HCEC 1CT (cell line): ENCODE measurements at places on chromosomes 16 and 17.
A peak's percentile ranks its signal among the peaks of the same experiment; 100 is the strongest.

DNA sequence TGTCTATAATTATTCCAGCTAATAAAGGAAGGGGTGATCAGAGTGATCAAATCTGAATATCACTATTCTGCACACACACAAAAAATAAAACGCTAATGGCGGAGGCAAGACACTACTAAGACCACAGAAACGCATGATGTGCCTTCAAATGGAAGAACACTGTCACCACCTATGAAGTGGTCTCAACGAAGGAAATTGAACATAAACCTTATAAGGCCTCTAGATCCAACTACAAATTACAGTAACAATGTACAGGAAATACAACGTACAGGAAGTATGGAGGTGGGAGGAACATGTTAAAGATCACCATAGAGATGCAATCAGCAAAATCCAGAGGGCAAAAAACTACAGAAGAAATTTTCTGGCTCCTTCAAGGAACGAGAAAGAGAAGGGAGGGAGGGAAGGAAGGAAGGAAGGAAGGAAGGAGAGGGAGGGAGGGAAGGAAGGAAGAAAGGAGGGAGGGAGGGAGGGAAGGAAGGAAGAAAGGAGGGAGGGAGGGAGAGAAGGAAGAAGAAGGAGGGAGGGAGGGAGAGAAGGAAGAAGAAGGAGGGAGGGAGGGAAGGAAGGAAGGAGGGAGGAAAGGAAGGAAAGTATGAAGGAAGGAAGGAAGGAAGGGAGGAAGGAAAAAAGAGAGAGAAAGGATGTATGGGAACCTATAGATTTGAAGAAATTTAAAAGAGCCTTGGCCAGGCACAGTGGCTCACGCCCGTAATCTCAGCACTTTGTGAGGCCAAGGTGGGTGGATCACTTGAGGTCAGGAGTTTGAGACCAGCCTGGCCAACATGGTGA lies 3.1 kb upstream of the SGCA start:
- DNase-seq: no peak

- DNase-seq: no peak
These were observed 822 bp downstream of the IGF2BP1 start for GRCh38 chr17:48997827-48998586.

- no peak for DNase-seq
These were observed at the start of gene ENO3 for GRCh38 chr17:4950746-4951204. ENO3 (plus strand) TSS chr17:4951119; CDS start chr17:4951830, 711 bp downstream.

- no peak for DNase-seq
These were observed 1.0 kb downstream of the TMEM114 start for GRCh38 chr16:8589057-8589899.

DNA sequence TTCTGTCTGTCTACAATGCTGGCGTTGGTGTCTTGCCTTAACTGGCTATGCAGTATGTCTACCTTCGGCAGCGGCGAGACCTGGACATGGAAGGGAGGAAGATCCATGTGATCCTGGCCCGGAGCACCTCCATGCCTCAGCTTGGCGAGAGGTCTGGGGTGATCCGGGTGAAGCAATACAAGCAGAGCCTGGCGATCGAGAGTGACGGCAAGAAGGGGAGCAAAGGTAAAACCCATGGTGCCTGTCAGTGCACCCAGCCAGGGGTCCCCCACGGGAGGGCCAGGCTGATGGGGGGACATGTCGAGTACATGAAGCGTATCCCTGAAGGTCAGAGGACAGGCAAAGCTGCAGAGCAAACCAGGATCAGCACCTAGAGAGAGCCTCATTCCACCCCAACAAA lies 22.8 kb downstream of the PCTP start:
- DNase-seq: no peak

DNA sequence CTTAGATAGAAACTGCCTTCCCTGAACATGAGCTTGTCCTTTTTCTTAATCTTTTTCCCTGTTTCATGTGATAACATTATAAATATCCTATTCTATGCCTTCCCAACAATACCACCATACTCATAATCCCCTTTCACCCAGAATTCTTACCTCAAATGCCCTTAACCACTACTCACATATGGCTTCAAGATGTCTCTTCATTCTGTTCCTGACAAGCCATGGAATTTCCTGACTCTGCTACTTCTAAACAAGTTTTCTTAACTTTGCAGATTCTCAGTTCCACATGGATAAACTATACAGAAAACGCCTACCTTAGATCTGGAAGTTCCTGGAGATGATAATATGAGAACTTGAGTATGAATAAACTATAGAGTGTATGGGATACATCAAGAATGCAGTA lies 1217.8 kb downstream of the CDH8 start:
- no peak for DNase-seq

DNA sequence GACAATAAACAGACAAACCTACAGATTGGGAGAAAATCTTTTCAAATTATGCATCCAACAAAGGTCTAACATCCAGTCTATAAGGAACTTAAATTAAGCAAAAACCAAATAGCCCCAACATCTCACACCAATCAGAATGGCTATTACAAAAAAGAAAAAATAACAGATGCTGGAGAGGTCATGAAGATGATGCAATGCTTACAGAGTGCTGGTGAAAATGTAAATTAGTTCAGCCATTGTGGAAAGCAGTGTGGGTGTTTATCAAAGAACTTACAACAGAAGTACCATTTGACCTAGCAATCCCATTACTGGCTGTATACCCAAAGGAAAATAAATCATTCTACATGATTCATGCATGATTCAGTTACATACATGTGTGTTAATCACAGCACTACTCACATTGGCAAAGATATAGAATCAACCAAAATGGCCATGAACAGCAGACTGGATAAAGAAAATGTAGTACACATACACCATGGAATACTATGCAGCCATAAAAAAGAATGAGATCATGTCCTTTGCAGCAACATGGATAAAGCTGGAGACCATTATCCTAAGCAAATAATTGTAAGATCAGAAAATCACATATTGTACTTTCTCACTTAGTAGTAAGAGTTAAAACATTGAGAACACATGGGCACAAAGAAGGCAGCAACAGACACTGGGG lies 223.9 kb upstream of the WSB1 start:
- no peak for DNase-seq

DNA sequence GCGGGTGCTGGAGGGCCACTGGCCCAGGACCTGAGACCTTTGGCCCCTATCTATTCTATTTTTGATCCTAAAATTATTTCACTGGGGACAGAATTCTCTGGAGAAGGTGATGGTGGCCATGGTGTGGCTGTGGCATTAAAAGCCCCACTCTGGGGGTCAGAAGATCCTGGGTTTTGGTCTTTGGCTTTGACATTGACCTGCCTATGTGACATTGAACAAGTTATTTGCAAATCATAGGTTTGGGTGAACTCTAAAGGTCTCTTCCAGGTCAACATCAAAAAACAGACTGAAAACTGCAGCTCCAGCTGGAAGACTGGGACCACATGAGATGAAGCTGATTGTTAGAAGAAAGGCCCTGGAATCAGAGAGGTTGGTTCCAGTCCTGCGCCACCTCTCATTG lies 2.3 kb upstream of the CDH1 start:
- DNase-seq: no peak

- peak; percentile 95 for DNase-seq
These were observed 56.4 kb downstream of the VMP1 start for GRCh38 chr17:59763861-59764260.

DNA sequence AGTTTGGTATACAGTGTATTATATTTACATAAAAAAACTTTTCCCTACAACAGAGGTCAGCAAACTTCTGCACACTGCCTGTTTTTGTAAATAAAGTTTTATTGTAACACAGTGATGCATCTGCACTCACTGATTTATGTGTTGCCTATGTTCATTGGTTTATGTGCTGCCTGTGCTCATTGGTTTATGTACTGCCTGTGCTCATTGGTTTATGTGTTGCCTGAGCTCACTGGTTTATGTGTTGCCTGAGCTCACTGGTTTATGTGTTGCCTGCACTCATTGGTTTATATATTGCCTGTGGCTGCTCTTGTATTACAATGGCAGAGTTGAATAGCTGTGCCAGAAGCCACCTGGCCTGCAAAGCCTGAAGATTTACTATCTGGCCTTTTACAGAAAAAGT lies 81.6 kb downstream of the MYH11 start:
- DNase-seq: peak; percentile 27

DNA sequence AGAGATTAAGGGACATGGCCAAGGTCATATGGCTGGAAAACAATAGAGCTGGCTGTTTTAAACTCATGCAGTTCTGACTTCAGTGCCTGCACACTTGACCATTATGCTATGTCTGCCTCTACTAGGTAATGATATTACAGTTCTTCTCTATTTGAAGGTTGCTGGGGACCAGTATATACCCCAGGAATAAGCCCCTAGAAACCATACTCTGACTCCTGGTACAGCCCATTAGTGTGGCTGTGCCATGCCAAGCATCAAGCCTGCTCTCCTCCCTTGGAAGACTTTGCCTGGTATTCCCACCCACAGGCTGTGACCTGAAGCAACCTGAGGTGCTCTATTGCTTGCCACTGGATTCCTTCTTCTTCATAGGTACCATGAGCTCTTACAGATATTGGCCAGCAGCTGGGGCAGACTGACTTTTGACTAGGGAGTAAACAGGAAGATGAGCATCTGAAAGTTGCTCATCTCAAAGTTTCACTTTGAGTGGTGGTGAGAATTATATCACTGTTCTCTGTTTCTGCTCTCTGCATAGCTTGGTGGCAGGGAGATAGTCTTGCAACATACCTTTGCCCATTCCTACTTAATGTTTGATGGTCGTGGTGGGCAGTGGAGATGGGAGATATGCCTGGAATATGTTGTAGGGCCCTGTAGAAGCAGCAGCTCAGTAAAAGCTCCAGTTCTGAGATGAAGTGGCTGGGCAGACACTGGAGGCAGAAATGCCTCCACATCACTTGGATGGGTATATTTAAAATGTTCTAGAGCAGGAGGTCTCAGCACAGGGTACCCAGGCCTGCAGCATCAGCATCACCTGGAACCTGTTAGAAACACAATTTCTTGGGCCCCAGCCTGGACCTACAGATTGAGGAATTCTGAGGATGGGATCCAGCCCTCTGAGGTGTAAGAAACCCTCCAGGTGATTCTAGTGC lies 274.7 kb downstream of the HS3ST4 start:
- DNase-seq: no peak

DNA sequence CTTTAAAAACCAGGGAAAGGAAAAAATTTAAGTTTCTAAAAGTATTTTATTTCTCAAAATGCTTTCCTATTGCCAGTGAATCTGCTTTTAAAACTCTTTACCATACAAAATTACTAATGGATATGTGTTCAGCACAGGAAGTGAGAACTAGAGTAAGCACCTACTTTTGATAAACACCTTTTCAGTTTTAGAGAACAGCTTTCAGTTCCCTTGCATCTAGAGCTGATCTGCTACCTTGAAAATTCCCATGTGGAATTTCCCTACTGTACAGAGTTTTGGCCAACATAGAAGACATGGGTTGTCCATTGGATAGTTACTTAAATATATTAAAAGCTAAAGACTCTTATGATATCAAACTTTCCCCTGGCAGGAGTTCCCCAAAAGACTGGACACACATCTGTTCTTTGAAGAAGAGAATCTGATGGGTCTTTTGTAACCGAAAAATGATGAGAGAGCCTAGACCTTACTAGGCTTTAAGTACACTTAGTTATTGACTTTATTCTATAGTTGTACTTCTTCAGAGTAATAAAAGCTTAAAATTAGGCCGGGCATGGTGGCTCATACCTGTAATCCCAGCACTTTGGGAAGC lies 112.1 kb upstream of the CNTNAP4 start:
- DNase-seq: no peak

DNA sequence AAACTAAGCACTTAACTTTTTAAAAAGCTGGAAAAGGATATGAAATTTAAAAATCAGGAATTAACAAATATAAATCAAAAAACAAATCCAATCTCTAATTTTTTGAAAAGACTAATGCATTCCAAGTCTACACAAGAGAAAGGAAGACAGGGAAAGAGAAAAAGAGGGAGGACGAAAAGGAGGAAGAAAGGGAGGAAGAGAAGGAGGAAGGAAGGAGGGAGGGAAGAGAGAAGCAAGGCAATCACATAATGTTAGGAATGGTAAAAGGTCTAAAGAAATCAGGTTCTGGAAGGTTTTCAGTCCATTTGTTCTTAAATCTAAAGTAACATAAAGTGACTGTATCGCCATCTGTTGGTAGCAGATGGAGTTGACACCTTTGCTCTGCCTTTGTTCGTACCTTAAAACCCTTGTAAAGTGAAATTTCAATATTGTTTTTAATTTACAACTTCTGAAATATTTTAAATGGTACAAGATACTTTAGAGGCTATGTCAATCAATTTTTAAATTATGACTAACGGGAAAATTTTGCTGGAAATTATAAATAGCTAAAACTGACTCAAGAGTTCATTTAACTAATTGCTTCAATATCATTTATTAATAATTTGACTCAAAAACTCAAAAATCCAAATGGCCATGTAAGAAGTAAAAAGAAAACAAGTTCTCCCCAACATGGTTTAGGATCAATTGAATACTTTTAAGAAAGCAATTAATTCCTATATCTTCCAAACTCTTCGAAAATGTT lies 20.4 kb upstream of the CDYL2 start:
- peak; percentile 43 for DNase-seq

GRCh38 chr16:58843675-58844074 lies 109.6 kb upstream of the GOT2 start:
- no peak for DNase-seq

GRCh38 chr17:57663326-57664070 lies 81.6 kb downstream of the CCDC182 start:
- peak; percentile 5 for DNase-seq

- DNase-seq: peak; percentile 67
These were observed 7.5 kb downstream of the EPOP start for GRCh38 chr17:38667099-38667786.

GRCh38 chr16:54921206-54921824 lies 9.3 kb upstream of the IRX5 start:
- no peak for DNase-seq

- DNase-seq: peak; percentile 41
These were observed at the start of gene CPNE7 for GRCh38 chr16:89575247-89576152. CPNE7 (plus strand) TSS chr16:89575758; CDS start chr16:89575898, 140 bp downstream.

DNA sequence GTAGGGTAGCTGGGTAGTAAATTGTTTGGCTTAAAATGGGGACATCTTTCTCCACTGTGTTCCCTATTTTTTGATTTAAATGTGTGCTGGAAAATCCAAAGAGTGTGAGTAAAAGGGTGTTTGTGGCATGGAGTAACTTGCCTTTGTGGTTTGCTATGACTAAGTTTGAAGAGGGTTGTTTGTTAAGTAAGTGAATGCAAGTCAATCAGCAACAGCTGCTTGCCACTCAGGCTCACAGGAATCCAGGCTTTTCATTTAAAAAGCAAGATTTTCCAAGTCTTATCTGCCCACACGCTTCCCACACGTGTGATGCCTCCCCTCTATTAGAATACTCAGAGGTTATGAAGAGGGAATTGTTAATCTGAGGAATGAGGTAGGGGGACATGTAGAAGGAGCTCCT lies 847.7 kb upstream of the RBFOX1 start:
- DNase-seq: no peak

DNA sequence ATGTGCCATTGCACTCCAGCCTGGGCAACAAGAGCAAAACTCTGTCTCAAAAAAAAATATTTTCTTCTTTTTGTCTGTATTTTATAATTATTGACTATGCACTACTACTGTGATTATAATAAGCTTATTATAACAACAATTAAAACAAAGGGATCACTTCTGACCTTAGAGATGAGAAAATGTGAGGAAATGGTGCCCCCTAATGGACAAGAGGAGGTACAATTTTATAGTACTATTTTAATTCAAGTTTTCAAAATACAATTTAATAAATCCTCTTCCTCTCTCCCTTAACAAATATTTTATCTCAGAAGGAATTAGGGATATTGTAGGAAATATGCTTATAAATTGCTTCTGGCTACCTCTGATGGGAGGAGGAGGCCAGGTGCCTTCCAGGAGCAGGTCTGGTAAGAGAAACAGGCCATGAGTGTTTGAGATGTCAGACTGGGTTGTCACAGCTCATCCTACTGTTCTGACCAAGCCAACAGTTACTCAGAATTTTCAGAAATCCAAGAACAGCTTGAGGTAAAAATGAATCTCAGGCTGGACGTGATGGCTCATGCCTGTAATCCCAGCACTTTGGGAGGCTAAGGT lies 14.0 kb downstream of the VPS53 start:
- DNase-seq: peak; percentile 49
